ENCODE measurements at places on chromosomes 11 and 22.

- DNase-seq = no peak
Measured at GRCh38 chr11:37322333-37323194, 724.5 kb upstream of the RAG2 start.

DNA sequence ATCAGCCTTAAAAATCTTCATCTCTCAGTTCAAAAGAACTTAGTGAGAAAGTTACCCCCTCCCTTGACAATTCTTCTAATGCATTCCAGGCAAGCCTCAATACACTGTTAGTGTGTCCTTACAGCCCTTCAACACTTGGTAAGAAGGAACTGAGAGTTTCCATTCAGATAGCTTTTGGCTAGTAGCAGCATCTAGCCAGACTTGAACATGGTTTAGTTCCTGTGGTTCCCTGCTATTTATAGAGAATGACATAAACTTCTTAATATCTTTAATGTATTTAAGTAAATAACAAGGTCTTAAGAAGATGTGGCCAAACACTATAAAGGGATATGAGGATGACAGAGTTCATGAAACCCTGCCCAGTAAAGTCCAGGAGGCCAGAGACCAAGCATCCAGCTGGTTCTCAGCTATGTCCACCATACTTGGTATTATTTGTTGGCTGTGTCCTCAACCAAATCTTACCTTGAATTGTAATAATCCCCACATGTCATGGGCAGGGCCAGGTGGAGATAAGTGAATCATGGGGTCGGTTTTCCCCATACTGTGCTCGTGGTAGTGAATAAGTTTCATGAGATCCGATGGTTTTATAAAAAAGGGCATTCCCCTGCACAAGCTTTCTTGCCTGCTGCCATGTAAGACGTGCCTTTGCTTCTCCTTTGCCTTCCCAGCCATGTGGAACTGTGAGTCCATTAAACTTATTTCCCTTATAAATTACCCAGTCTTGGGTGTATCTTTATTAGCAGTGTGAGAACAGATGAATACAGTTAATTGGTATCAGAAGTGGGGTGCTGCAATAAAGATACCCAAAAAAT, 132.4 kb downstream of the LARGE1 start:
- no peak for DNase-seq

DNA sequence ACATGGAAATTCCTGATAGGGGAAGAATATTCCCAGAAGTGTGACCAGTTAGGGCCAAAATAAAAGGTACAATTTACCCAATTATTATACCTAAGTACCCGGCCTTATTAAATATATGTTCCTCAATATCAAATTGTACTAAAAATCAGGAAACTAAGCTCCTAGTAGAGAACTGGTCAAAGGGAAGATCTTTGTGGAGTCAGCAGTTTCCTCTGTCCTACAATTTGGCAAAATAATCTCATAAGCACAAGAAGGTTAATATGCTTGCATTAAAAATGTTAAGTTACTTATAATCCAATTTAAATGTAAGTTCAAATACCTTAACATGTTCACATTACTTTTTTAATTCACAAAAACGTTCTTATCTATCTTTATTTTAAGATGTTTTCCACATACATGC, 10.3 kb downstream of the TTC28 start:
- DNase-seq = no peak

DNA sequence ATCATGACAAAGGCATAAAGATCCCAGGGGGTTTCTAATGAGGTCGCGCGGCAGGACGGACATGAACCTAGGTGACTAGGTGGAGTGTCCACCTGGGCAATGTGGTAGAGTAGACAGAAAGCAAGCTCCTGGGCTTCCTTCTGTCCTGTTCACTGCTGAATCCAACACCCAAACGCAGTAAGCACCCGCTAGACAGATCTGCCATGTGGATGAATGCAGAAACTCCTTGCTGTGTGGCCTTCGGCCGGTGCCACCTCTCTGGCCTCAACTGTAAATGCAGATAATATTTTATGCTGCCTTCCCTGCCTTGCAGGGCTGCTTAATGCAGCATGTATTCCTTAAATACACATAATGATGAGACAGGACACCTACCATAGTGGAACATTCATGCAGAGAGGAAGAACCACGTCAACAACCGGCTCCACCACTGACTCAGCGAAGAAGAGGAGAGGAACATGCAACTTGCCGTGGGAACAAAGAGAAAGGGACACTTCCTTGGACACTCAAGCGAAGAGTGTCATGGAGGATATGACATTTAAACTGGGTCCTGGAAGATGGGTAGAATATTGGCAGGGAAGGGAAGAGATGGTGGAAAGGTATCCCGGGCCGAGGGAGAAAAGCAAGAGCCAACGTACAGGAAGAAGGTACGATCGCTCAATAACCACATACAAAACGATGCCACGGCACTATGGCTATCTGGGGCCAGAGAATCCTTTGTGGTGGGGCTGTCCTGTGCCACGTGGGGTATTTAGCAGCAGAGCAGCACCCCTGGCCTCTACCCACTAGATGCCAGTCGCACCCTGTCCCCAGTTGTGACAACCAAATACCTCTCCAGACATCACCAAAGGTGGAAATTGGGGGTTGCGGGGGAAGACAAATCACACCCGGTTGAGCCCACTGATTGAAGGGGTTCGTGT, 30.8 kb downstream of the MYH9 start:
- DNase-seq = no peak
